Renal cortical epithelial cell (primary cell): ENCODE measurements at places on chromosomes 1 and 21. TPM values are rescaled to one million over a fixed set of nuclear protein-coding genes. Genes with fewer than 3 reads are reported as not detected.

DNA sequence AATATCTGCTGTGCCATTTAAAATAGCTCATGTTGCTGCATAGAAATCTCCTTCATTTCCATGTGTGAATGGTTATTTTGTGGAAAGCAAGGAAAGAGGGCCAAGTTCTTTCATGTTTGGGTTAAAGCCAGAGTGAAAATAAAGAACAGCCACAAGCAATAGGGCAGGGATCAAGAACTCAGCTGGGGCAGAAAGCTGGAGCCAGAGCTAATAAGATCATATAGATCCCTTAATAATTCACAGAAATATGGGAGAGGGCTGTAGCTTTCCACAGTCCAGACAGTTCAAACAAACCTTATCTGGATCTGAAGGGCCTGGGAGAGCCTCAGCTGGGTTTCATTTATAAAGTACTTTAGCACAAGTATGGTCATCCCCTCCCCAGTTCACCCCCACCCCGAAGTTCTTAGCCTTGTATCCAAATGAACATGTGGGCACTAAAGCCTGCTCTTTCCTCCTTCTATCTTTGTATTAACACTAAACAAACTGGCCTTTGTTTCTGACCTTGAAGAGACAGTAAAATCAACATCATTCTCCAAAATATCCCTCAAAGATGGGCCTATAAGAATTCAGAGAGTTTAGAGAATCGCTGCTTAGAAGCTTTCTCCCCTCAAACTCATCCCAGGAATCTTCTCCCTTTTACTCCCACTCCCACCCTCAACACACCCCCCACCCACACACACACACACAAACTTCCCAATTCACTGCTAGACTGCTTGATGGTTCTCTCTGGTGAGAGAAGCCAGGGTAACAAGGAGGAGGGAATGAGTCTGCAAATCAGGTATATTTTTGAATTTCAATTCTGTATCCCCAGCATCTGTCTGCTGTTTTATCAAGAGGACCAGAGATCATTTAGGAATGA, 41.7 kb downstream of the UTP25 start:
- no peak for DNase-seq

GRCh38 chr1:1299686-1300351, 7.9 kb downstream of the ACAP3 start:
- DNase-seq = no peak

The LRRC39 gene
- 0.20 TPM in 1 of 2 replicates, not detected in the other for total RNA-seq

DNA sequence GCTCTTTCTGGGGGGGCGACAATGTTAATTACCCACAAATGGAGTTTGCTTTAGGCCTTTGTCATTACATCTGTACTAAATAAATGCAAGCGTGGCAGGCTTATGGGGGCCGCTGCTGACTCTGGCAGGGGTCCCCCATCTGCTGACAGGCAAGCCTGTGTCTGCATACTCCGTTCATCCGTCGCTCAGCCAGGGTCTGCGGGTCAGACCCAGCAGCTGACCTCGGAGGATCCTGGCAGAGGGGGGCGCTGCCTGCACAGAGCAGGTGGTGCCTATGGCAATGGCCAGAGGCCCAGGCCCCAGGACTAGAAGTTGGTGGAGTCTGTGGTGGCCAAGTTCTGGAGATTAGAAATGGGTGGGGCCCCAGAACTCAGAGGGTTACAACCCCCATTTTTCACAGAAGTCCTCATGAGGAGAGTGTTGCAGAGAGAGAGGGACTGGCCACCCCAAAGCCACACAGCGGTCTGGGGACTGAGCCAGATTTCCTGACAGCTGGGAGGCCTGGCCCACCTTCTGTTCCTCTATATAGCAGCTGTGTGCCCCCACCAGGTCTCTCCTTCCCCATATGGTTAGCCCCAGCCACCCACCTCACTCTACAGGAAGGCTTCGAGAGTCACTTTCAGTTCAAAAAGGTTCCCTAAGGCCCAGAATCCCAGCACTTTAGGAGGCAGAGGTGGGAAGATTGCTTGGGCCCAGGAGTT, 31.0 kb downstream of the TTC39A start:
- no peak for DNase-seq

- no peak for DNase-seq
Observed at GRCh38 chr1:170204121-170204520, 58.4 kb downstream of the NTMT2 start.

The PTGFRN gene
- 51.4 and 76.7 TPM in 2 replicates for total RNA-seq

DNA sequence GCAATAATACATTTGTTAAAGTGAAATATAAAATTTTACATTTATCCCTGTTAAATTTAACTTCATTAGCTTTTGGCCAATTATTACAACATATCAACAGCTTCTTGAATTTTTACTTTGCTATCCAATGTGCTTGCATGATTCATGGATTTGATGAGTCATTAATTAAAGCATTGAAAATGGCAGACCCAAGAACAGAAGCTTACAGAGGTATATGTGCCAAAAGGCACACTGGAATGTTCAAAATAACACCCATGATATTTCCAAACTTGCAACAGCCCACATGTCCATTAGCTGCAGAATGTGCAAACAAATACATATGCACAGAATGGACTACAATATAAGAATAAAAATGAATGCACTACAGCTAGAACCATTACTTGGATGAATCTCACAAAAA, 76.4 kb upstream of the MAN1A2 start:
- peak; percentile 69 for DNase-seq

The ATP1A2 gene
- 0.10 TPM in 1 of 2 replicates, not detected in the other for total RNA-seq

DNA sequence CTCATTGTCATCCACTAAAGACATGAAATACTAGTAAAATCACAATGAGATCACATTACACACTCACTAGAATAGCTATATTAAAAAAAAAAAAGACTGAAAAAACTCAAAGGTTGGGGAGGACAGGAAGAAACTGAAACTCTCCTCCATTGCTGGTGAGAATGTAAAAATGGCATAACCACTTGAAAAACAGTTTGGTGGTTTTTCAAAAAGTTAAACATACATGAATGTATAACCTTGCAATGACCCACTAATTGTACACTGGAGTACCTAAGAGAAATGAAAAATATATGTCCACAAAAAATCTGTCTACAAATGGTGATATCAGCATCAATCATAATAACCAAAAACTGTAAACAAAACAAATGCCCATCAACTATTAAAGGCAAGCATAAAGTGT, 44.0 kb downstream of the NRIP1 start:
- DNase-seq = no peak

The PAQR6 gene
- 0.80 TPM in 1 of 2 replicates, not detected in the other for total RNA-seq

The TBX19 gene
- 0.35 and 0.75 TPM in 2 replicates for total RNA-seq

DNA sequence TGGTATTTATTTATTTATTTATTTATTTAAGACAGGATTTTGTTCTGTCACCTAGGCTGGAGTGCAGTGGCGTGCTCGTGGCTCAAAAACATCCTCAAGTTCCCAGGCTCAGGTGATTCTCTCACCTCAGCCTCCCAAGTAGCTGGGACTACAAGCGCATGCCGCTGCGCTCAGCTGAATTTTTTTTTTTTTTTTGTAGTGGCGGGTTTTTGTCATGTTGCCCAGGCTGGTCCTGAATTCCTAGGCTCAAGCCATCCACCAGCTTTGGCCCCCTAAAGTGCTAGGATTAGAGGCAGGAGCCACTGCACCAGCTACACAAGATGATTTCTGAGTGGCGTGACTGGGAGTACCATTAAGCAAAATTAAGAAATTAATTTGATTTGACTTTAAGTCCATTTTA, 31.7 kb downstream of the CNST start:
- DNase-seq = no peak

The DHCR24 gene
- 383 and 608 TPM in 2 replicates for total RNA-seq

GRCh38 chr1:206705191-206705590, 20.5 kb downstream of the MAPKAPK2 start:
- no peak for DNase-seq
